GM18507 (cell line): ENCODE measurements at places on chromosomes 3 and 15.

DNA sequence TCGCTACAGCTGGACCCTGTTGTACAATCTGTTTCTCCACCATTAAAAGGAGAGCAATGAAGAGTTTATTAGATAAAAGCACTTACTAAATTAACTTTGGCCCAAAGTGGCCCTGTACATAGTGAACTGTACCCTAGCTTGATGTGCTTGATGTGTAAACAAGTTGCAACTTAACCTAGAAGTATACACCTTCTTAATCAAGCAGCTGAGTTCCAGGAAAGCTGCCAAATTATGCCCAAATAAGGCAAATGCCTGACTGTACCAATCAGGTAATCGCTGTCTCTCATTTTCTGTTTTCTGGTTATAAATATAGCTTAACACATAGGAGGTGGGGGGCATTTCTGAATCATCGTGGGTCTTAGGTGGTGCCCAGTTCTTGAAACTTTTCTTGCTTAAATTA lies 704.8 kb upstream of the CBLB start:
- DNase-seq: no peak

DNA sequence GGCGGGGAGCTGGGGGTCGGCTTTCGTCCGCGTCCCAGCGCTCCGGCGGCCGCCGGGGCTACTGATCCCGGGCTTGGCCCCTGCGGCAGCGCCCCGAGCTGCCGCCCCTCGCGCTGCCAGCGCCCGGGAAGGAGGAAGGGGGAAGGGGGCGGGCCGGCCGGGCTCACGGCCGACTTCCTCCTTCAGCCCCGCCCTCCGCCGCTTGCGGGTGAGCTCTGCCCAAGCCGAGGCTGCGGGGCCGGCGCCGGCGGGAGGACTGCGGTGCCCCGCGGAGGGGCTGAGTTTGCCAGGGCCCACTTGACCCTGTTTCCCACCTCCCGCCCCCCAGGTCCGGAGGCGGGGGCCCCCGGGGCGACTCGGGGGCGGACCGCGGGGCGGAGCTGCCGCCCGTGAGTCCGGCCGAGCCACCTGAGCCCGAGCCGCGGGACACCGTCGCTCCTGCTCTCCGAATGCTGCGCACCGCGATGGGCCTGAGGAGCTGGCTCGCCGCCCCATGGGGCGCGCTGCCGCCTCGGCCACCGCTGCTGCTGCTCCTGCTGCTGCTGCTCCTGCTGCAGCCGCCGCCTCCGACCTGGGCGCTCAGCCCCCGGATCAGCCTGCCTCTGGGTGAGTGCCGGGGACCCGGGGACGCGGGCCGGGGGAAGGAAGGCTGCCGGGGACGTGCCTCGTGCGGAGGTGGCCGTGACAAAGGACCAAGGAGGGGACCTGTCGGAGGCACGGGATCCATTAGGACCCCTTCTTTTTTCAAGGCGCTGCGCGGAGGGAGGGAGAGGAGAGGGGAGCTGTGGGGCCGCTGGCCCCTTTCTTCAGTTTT lies at the start of gene SEMA4B:
TSS of gene SEMA4B (plus strand) at position 201 of the 814 bp plus-strand sequence. CDS start at position 450, 249 bp downstream.
- DNase-seq: peak; percentile 84

GRCh38 chr15:85475711-85476110 lies 95.3 kb downstream of the AKAP13 start:
- no peak for DNase-seq

DNA sequence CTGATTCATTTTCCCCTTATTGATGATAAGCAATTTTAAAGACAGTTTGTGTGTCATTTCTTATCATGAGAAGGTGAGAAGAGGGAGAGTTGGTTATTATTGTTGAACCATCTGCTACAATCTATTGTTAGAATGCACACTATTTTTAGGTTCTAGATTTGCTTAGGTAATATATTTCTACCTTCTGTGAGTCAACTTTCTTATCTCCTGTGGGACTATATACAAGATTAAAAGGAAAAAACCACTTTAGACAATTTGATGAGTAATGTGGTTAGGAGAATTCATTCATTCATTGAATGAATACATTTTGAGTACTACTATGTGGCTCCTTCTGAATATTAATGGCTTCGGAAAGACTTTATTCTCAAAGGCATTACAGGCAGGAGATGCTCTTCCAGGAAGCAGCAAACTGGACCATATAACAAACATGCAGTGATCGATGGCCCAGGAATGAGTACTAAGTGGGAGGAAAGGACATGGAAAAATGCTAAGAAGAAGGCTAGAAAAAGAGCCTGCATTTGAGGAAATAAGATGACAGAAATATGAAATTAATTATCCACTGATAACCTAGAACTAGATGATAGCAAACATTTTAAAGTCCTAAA lies 22.4 kb downstream of the SPTSSB start:
- DNase-seq: no peak

GRCh38 chr3:161914703-161915417 lies 418.3 kb downstream of the OTOL1 start:
- no peak for DNase-seq

DNA sequence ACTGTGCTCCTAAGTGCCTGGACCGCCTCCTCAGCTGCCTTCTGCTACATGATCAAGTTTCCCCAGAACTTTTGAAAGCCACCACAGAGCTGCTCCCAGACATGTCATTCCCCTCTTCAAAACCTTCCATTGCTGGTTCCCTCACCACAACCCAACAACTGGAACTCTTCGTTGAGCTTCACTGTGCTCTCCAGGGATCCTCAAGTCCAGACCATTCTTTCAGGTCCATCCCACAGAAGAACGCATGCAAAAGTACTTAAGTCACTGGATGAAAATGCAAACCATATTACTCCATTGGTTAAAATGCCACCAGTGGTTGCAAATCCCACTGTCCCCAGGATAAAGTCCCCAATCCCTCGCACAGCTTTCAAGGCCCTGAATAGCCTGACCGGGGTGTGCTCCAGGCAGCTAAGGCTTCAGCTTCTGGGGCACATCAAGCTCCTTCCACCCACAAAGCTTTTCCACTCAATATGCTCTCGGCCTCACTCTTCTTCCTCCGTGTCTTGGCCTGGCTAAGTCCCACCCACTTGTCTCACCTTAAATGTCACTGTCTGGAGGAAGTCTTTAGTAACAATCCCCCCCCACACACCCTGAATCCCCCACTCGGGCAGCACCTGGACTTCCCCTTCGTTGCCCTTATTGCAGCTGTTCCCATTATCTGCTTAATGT lies 84.8 kb downstream of the XXYLT1 start:
- no peak for DNase-seq

- DNase-seq: no peak
These were observed 828.1 kb downstream of the MCTP2 start for GRCh38 chr15:95059346-95059905.

DNA sequence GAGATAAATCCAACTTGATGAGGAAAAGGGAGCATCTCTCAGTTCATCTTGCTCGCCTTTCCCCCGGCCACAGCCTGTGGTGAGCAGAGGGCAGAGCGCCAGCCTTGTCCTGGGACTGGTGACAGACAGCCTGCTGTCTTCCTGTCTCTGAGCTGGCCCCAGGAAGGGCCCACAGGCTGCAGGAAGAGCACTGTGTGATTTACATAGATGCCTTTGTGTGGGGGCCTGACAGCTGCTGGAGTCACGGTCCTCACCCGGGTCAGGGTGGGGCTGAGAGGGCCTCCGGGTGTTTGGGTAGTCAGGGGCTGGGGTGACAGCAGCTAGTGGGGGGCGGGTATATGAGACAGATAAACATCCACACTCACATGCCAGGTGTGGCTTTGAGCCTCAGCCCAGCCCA lies 29.3 kb downstream of the PLA2G4D start:
- no peak for DNase-seq

GRCh38 chr3:39180183-39180545 lies 12.2 kb downstream of the XIRP1 start:
- no peak for DNase-seq

DNA sequence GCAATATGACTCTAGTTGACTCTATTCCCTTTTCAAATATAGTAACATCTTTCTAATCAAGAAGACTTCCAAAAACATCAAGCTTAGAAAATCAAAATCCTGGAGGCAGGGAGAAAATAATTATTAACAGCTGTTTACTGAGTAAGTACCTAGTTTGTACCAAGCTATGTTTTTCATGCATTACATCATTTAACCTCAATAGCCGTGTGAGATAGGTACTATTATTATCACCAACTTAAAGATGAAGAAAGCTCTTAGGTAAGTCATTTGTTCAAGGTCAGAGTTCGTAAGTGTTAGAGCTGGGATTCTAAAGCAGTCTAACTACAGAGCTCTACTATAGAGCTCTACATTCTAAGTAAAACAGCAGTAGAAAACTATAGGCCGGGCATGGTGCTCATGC lies 41.6 kb downstream of the GSK3B start:
- no peak for DNase-seq

DNA sequence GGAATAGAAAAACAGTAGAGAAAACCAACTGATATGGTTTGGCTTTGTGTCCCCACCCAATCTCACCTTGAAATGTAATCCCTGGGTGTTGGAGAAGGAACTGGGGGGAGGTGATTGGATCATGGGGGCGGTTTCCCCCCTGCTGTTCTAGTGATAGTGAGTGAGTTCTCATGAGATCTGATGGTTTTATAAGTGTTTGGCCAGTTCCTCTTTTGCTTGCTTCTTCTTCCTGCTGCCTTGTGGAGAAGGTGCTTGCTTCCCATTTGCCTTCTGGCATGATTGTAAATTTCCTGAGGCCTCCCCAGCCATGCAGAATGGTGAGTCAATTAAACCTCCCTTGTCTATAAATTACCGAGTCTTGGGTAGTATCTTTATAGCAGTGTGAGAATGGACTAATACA lies 48.4 kb downstream of the EOMES start:
- no peak for DNase-seq

- DNase-seq: no peak
These were observed 190.1 kb downstream of the FAM43A start for GRCh38 chr3:194875581-194876402.

- no peak for DNase-seq
These were observed 168.2 kb downstream of the SOX2 start for GRCh38 chr3:181879926-181880325.

DNA sequence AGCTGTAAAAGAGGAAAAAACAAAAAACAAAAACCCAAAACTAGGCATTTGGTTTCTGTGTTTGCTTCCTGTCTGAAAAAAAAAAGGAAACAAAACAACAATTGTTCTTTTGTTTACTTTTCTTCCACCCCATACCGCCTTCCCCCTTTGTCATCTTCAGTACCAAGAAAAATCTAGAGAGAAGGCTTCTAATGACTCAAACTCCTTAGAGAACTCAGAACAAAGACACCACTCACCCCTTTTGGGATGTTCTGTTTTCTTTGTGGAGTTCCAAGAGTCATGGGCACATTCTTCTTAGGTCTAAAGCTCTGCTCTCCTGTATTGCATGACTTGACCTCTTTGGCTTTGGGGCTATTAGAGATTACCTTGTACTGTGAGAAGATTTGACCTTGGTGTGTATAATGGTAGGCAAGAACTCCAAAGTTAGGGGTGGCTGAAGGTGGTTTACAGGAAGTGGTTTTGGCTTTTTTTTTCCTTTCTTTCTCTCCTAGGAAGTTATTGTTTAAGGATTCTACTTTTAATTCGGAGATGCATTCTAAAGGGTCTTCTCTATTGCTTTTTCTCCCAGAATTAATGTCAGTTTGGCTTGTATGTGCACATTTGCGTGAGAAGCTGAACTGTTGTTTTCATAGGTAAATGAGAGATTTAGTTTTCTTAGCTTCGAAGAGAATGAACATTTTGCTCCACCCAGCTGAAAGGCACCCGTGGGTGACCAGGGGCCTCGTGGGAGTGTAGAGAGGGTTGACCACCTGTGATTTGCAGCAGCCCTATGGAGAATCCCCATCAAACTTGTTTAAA lies 39.5 kb upstream of the ZBTB20 start:
- no peak for DNase-seq

- DNase-seq: peak; percentile 65
These were observed 5.1 kb upstream of the DNAH1 start for GRCh38 chr3:52310861-52311575.

- DNase-seq: no peak
These were observed 218.6 kb downstream of the PDCD6IP start for GRCh38 chr3:34016925-34017587.

- no peak for DNase-seq
These were observed 140.0 kb upstream of the UBE2E1 start for GRCh38 chr3:23665741-23666140.

DNA sequence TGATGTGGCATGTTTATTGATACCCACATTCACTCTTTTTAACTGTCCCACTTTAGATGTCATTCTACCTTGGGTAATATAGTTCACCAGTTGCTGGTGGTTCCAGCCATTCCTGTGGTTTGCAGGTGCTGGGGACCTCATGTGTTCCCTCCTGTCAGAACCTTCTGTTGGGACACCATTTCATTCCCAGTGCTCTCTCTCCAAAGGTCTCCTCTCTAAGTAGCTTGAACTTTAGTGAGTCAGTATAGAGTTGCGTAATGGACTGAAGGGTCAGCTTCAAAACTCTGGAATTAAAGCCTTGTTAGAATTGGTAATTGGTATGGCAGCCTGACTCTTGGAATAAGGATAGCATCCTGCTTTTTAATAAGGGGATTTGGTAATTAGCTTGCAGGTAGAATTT lies 108.5 kb downstream of the PLCL2 start:
- no peak for DNase-seq
